ENCODE measurements at places on chromosomes 12 and 14.

- no peak for DNase-seq
These were observed 178.4 kb downstream of the SPTSSA start for GRCh38 chr14:34283590-34283989.

DNA sequence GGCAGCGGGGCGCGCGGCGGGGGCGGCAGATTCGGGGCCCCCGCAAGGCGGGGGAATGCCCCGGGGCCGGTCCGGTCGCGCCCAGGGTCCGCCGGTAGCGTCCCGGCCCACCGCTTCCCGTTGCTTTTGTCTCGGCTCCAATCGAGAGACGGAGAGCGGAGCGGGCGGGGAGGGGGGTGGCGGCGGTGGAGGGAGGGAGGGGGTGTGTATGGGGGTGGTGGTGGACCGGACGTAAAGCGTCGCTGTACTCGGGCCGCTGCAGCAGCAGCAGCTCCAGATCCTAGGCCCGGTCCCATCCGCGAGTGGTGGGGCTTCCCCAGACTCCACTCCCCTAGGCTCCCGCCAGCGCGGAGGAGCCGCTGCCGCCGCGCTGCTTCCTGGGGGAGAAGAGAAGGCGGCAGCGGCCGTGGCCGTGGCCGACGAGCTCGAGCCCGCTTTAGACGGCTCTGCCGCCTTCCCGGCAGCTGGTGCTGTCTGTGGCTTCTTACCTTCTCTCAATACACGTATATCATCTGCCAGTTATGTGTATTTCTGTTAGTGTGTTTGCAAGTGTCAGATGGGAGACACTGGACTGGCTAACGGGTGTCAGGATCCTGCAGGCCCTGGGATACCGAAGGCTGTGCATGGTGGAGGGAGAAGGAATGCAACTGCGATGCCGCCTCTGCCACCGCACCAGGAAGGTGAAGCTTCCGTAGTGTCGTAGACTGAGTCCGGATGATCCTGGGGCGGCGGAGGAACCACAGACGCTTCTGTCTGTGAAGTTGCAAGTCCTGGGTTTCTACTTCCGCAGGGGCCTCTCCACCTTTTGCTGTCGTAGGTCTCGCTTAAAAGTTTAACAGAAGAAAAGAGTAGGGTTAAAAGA is 508 bp downstream of the CNOT2 start:
- peak; percentile 67 for DNase-seq

DNA sequence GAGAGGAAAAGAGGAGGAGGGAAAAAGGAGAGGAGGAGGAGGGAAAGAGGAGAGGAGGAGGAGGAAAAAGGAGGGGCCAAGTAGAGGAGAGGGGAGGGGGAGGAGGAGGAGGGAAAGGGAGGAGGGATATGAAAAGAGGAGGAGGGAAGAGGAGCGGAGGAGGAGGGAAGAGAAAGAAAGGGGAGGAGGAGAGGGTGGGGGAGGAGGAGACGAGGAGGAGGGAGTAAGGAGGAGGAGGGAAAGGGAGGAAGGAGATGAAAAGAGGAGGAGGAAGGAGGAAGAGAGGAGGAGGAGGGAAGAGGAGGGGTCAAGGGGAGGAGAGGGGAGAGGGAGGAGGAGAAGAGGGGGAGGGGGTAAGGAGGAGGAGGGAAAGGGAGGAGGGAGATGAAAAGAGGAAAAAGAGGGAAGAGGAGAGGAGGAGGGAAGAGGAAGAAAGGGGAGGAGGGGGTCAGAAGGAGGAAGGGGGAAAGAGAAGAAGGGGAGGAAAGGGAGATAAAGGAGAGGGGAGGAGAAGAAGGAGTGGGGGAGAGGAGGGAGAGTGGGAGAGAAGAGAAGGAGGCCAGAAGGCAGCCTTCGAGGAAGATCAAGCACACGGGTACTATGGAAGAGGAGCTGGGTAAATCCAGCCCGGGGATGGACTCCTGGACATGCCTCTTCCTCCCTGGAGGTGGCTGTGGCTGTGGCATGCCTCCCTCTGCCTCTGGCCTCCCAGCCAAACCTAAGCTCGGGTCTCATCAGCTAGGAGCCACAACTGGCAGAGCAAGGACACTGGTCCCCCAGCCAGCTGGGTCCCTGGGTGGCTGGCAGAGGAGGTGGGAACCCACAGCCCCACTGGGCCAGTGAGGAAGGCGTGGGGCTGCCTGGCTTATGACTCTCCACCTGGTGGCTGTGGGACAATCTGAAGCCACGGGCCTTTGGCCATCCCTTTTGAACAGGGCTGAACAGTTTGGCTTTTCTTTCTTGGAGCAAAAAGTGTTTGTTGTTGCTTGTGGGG is 3.0 kb upstream of the CMKLR1 start:
- no peak for DNase-seq

- peak; percentile 68 for DNase-seq
These were observed at the start of gene CHGA for GRCh38 chr14:92922883-92923743. Gene CHGA (plus strand): TSS chr14:92923150. CDS start chr14:92923360, 210 bp downstream.

DNA sequence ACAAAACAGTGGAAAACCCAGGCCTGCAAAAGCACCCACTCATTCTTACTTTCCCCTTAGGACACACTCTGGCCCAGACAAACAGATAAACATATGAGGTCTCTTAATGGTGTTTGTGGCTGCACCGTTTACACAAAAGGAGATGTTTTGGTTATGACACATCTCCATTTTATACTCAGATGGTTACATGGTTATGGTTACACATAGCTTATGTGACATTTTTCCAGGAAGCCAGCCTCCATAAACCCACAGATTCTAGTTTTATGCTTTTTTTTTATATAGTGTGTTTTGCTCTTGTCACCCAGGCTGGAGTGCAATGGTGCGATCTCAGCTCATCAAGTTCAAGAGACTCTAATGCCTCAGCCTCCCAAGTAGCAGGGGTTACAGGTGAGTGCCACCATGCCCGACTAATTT is 3.5 kb upstream of the KLRD1 start:
- peak; percentile 61 for DNase-seq

- no peak for DNase-seq
These were observed 20.2 kb upstream of the A2M start for GRCh38 chr12:9135903-9136310.

GRCh38 chr12:48961331-48961730 is 4.0 kb upstream of the ARF3 start:
- peak; percentile 53 for DNase-seq

GRCh38 chr12:111672822-111673381 is 12.9 kb downstream of the BRAP start:
- DNase-seq, result no peak

DNA sequence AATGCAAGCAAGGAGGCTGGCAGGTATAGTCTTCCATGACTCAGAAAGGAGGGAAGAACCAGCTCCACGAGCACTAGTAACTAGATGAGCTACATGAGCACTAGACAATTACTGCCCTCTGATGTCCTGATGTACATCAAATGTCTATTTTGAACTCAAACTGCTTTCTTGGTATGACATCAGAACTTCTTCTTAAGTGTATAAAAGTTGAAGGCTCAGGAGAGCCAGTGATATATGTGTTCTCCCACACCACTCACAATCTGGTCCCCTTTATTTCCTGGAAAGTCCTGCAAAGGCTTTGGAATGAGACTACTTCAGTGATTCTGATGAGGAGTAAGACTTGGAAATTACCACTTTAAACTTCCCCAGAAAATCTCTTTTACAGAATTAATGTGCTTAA is 18.5 kb upstream of the DHRS7 start:
- DNase-seq, result no peak

DNA sequence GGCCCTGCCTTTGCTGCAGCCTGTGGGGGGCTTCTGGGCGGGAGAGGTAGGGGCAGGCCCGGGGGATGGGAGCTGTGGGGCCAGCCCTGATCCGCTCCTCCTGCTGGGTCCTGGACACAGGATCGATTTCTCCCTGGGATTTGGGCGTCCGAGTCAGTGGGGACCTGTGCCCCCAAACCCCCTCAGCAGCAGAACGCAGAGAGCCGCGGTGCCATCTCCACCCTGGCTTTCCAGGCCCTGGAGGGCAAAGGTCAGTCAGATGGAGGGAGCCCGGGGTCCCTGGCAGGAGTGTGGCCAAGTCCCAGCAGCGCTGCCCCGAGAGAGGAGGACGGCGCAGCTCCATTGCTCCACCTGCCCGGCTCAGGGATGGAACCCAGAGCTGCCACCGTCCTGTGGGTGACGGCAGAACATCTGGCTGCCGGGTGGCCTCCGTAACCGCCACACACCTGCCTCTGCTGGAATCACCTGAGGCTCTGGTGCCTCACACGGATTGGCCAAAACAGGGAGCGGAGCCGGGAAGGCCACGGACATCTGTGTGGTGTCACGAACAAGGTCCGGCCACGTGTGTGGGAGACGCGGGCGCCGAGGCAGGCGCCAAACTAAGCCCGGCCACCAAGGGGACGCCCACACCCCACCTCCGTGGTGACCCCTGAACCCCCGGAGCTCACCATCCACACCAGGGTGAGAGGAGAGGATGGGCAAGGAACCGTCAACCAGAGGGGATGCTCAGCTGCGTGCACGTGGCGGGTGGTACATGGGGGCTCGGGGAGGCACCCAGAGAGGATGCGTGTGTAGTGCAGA is 80.3 kb upstream of the FBRSL1 start:
- DNase-seq, result no peak

DNA sequence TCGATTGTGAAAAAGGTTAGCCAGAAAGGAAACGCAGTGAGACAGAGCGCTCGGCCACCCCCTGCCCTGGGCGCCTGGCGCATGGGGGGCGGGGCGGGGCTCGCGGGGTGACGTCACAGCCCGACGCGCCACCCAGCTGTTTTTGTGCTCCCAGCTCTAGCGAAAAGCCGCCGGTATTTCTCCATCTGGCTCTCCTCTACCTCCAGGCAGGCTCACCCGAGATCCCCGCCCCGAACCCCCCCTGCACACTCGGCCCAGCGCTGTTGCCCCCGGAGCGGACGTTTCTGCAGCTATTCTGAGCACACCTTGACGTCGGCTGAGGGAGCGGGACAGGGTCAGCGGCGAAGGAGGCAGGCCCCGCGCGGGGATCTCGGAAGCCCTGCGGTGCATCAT is at the start of gene GABARAPL1:
GABARAPL1 (plus strand) TSS at position 139 of the 393 bp plus-strand sequence; CDS start at position 392, 253 bp downstream.
- peak; percentile 90 for DNase-seq

DNA sequence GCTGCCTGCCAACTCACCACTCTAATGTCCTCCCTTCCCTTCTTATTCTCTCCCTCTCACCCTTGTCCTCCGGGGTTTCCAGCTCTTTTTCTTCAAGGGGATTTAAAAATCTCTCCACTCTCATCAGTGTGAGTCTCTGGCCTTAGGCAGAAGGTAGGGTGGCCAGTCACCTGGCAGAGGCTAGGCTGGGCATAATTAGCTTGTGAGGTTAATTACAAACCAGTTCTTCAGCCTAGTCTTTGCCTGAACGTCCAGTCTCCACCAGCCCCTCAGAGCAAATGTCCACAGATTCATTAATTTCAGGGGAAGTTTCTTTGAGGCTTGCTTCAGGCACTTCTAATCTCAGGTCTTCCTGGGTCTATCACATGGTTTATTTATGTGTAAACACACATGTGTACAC is 6.7 kb downstream of the KRT7 start:
- no peak for DNase-seq

DNA sequence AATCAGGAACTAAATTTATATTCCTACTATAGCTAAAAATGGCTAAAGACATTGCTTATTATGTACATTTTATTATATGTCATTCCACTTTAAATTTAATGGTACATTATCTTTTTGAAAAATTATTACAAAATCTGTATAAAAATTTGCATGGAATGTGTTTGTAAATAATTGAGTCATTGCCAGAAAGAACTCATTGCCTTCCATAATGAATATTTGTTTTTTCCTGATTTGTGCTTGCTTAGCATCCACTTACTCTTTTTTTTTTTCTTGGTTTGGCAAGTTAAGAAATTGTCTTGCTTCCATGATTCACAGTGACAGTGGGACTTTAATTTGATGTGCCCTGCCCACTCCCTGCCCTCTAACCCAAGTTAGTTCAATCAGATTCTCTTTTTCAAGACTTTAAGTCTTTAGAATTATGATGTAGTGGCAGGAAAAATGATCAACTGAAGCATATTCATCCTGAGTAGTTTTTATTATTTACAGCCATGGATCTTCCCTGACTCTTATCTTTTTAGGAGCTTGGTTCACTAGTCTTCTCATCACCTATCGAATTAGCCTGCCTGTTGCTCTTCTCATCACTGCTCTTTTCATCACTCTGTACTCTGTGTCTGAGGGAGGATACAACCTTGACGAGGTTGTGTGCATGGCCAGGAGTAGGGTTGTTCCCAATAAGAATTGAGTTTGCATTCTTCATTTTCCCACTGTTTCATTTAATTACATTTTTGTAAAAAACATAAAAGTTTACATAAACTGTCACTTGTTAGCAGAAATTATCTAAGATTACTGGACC is 442.0 kb downstream of the BTG1 start:
- no peak for DNase-seq

DNA sequence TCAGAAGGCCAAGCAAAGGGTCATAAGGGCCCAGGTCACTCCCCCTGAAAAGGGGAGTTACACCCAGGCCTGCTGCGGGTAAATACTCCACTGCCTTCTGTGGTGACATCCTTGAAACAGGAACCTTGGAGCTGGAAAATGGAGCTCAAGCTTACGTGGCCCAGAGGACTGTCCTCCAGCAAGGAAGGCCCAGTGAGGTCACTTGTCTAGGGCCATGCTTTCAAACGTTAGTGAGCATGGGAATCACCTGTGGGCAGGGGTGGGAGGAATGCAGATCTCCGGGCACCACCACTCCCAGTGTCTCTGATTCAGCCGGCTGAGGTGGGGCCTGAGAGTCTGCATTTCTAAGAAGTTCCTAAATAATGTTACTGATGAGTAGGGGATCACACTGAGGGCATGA is 140.5 kb upstream of the CCND2 start:
- DNase-seq, result no peak

GRCh38 chr12:27163048-27163715 is 80.8 kb upstream of the C12orf71 start:
- DNase-seq, result no peak

DNA sequence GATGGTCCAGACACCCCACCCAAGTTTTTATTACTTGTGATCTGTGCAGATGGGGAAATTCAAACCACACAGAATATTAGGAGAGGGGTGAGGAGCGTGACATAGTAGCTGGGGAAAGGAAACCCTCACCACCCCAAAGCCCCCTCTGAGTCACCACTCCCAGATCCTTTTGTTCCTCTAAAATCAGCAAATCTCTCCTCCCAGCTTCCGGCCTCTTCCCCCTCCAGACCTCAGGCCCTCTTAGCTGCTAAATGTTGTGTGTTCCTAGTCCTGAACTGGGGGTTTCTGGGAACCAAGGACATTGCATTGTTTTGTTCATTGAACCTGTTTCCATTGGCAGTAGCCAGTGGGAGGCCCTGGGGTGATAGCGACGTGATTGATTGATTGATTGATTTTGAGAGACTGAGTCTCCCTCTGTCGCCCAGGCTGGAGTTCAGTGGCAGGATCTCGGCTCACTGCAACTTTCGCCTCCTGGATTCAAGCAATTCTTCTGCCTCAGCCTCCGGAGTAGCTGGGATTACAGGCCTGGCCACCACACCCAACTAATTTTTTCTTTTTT is 5.9 kb upstream of the ORAI1 start:
- DNase-seq, result no peak
